ENCODE measurements at places on chromosomes 12 and 14. TPM values are rescaled to one million over a fixed set of nuclear protein-coding genes. Genes with fewer than 3 reads are reported as not detected.

GPX2 gene
- total RNA-seq, result 281 TPM

KLRC2 gene
- total RNA-seq, result 1.6 TPM

CBLN3 gene
- total RNA-seq, result 1.5 TPM

KRT1 gene
- not detected for total RNA-seq

PLXNC1 gene
- 0.04 TPM for total RNA-seq

PTPN21 gene
- 9.8 TPM for total RNA-seq

MMP19 gene
- total RNA-seq, result 0.24 TPM
